ENCODE measurements at places on chromosomes 16 and 17.
A peak's percentile ranks its signal among the peaks of the same experiment; 100 is the strongest.

- DNase-seq, result no peak
These were observed 5.0 kb downstream of the SOST start for GRCh38 chr17:43753493-43754129.

- DNase-seq, result no peak
These were observed 39.4 kb downstream of the LAT start for GRCh38 chr16:29024278-29024677.

GRCh38 chr17:43648916-43649315 lies 12.8 kb downstream of the MEOX1 start:
- no peak for DNase-seq

DNA sequence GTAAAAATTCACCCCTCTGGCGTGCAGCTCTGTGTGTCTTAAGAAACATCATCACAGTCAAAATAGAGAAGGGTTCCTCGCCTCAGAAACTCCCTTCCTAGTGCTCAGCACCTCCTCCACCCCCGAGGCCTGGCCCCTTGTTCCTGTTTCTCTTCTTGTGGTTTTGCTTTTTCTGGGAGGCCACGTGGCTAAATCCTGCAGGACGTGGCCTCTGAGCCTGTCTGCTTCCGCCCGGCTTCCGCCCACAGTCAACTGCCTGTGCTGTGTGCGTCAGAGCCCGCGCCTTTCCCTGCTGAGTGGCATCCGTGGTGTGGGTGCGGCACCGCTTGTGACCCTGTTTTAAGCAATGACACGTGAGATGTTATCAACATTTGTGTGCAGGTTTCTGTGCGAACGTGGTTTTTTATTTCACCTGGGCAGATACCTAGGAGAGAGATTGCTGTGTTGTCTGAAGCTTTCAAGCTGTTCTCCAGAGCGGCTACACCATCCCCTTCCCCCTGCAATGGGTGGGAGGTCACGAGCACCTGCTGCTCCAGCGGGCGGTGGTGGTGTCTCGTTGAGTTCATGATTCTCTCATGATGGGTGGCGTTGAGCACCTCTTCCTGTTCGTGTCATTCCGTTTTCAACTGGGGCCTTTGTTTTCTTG lies 21.7 kb downstream of the ACSF3 start:
- DNase-seq, result peak; percentile 76

DNA sequence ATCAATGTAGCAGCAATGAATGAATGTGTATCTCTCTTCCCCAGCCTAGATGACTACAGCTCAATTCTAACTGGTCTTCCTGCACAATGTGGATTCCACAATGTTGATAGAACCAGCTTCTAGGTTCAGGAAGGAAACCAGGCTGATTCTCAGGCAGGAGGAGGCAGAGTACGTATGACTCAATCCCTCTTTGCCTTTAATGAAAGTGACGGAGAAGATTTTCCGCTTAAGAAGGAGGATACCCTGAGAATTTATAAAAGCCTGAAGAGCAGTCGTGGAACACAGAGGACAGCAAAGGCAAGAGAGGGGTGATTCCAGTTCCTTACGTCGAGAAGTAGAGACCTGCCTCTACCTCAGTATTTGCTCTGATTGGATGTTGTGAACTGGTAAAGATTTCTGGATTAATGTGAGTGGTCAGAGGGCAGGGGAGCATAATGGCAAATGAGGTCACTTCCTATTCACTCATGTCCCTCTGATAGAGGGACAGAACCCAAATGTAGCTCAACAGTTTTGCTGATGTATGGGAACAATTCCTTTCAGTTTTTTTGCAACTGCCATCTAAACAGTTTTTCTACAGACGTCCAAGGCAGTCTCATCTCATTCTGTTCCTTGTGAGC lies 15.0 kb upstream of the SLC16A11 start:
- DNase-seq, result no peak

DNA sequence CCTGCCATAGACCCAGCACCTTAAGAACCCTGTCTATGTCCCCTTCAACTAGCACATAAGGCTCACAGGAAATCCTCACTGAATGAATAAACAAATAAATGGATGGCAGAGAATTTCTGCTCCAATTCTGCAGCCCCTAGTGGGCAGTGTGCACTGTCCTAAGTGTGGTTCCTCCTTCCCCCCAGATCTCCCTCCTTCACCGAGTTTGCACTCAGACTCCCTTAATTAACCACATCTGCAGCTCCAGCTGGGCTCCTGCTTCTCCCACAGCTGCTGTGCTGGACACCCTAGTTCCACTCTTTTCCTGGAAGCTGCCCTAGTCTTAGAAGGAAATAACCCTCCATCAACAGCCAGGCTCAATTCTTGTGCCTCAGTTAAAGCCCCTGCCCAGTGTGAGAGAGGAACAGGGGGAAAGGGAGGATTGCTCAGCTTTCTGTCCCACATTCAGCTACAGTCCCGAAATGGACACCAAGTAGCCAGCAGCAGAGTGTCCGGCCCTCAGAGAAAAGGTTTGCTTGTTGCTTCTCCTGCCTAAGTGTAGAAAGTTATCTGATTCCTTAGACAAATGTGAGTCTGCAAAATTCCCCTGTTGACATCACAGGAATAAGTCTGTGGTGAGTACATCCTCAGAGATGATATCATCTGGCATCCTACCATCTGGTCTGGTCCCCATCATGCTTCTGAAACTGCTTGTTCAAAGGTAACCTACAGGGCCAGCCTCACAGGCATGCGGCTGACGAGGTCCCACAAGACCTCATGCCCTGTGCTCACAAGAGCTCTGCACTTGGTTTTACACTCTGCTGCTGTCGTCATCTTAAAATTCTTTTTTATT lies 12.3 kb downstream of the LRRC3C start:
- DNase-seq, result no peak

- DNase-seq, result no peak
These were observed 11.4 kb downstream of the VPS53 start for GRCh38 chr17:703081-703875.

DNA sequence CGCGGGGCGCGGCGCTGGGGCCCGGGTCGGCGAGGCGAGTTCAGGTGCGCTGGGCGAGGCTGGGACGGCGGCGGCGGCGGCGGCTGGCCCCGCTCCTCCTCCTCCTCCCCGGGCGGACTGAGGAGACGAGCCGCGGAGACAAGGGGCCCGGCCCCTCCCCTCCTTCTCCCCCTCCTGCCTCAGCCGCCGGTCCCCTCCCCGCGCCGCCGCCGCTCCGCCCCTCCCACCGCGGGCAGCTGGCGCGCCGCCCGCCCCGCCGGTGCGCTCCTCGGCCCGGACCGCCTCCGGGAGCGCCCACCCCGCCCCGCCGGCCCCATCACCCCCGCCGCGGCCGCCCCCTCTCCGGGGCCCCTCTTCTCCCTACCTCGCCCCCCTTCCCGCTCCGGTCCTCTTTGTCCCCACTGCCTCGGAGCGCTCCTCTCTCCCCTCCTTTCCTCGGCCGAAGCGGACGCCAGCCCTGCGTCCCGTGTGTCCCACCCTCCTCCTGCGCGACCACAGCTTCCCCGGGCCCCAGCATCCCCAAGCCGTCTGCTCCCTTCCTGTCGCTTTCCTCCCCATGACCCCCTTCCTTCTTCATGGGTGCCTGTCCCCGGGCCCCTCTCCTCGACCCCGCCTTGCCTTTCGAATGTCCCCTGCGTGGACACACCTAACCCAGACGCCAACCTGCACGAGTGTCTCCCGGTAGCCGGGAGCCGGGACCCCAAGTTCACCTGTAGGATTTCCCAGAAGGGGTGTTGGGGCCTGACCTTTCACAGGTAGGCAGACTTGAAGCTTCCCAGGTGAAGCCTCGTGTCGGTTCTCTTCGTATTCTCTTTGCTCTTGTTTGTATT lies at the start of gene TOX3:
Gene TOX3, minus strand, starts transcription at position 140 of the 830 bp plus-strand sequence. CDS start 420 bp downstream, outside the sequence.
- no peak for DNase-seq

GRCh38 chr17:80957461-80957941 lies 34.1 kb upstream of the CHMP6 start:
- DNase-seq, result no peak

GRCh38 chr17:20189302-20189701 lies 180.1 kb downstream of the SPECC1 start:
- no peak for DNase-seq

- DNase-seq, result no peak
These were observed 15.5 kb downstream of the LLGL2 start for GRCh38 chr17:75540923-75541503.

- no peak for DNase-seq
These were observed 21.2 kb downstream of the SPHK1 start for GRCh38 chr17:76405607-76405966.

DNA sequence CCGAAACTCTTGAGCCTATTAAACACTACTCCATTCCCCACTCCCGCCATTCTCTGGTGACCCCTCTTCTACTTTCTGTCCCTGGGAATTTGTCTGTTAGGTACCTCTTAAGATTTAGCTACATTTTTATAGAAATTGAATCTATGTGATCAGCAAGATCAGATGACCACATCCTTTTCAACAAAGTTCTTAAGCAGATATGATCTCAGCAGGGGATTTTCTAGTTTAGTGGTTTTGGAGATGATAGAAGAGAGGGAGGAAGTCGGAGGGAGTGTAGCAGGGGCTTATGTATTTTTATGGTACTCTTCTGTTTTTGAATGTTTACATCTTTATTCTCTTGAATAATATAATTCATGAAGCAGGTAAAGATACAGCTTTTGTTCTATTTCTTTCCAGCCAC lies 40.8 kb downstream of the RPA1 start:
- DNase-seq, result no peak

DNA sequence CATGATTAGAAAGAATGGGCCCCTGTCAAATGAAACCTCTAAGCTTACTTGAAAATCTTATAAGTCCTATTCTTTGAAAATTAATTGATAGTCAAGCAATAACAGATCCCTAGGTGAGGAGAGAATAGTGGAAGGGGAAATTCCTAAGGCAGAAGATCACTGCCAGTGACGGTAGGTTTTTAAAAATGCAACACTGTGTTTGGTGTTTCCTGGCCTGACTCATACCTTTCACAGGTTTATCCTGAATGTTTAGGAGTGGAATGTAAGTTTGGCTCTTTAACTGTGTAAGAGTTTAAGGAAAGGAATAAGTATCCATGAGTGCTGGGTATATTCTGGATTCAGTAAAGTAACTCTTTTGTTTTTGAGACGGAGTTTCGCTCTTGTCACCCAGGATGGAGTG lies 23.8 kb downstream of the HAPSTR1 start:
- DNase-seq, result no peak

- DNase-seq, result no peak
These were observed 10.2 kb downstream of the ARHGEF15 start for GRCh38 chr17:8320262-8320661.

DNA sequence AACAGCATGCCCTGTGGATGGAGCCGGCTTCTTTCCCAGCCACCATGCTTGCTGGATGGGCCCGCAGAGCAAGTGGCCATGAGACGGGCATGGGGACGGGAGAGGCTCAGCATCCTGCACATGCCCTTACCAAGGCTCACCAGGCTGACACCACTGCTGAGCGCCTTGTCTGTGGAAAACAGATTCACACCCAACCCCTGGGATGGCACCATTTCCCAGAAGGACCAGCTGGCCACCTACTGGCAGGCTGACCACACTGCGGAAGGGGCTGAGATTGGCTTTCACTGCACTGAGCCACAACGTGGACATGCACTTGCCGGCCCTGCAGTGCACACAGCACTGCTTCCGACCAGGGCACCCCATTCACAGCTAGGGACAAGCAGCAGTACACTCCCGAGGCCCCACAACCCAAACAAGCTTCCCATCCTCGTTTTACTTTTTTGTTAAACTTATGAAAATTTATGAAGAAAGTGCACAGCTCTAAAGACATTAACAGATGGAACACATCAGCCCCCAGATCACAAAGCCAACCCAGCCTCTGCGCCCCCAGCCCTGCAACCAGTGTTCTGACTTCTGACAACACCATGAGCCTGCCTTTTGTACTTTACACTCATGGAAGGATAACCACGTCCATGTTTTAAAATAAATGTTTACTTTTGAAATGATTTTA lies 13.9 kb upstream of the KRTAP17-1 start:
- no peak for DNase-seq

DNA sequence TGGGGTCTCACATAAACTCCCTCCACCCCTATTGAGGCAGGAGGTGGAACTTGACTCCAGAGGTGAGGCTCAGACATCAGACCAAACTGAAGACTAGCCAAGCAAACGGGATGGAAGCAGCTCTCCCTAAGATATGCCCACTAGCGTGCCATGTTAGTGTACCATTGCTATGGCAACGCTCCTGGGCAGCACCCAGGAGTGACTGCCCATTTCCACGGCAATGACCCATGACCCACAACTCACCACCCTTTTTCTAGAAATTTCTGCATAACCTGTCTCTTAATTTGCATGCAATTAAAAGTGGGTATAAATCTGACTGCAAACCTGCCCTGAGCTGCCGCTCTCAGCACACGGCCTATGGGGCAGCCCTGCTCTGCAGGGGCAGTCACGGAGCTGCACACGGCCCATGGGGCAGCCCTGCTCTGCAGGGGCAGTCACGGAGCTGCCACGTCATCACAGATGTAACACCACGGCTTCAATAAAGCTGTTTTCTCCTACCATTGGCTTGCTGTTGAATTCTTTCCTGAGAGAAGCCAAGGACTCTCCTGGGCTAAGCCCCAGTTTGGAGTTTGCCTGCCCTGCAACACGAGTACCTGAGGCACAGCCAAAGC lies 164.3 kb downstream of the RBFOX3 start:
- DNase-seq, result no peak

- no peak for DNase-seq
These were observed 38.1 kb upstream of the IRX3 start for GRCh38 chr16:54324716-54325115.

GRCh38 chr17:49600949-49601348 lies 25.3 kb downstream of the NXPH3 start:
- DNase-seq, result no peak

DNA sequence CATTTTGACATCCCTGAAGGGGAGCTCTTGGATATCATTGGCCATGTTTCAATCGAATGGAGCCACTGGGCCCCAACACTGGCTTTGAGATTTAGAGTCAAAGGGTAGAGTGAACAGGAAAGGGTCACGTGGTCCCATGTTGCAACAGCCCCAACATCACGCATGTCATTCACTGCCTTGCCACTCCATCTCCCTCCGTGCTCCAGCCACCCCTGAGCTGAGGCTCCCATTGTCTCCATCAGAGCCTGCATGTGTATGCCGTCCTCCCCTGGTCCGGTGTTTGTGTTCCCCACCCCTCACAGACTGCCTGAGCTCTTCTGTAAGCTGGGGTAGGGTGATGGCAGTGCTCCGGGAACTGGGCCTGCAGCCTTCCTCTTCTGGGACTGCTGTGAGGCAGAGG lies 12.1 kb downstream of the NFE2L1 start:
- no peak for DNase-seq

- no peak for DNase-seq
These were observed 7.2 kb downstream of the CTF1 start for GRCh38 chr16:30903596-30903995.

- no peak for DNase-seq
These were observed 484.5 kb downstream of the KCNJ2 start for GRCh38 chr17:70653850-70654249.

Measured in activated CD8-positive, alpha-beta memory T cell treated with anti-CD3 and anti-CD28 coated beads for 4 hours (primary cell).